IPS DF 6.9 (cell line): ENCODE measurements at places on chromosomes 1 and 21.

DNA sequence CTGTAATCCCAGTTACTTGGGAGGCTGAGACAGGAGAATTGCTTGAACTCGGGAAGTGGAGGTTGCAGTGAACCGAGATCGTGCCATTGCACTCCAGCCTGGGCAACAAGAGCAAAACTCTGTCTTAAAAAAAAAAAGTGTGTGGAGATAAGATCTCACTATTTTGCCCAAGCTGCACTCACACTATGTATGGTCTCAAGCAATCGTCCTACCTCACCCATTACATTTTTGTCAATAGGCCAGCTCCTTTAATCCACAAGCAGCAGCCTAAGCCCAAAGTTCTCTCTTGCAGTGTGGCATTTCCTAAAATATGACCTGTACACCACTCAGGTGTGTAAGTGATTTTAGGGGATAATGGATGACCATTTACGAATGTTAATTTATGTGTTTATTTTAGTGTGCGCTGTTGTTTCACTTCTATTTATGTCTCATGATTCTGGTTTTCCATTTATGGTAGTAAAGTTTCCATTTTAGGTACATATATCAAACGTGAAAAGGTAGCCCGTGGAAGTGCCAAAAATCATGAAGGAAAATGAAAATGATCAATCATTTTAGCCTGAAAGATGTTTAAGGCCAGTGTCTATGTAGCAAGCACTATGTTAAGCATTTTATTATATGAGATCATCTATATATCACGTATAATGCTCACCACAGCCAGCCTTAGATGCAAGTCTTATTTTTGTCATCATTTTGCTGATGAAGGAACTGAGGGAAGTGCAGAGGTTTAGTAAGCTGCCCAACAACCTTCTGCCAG lies 5.6 kb downstream of the LCK start:
- DNase-seq: no peak

GRCh38 chr1:85019994-85020393 lies 23.1 kb upstream of the MCOLN2 start:
- no peak for DNase-seq

DNA sequence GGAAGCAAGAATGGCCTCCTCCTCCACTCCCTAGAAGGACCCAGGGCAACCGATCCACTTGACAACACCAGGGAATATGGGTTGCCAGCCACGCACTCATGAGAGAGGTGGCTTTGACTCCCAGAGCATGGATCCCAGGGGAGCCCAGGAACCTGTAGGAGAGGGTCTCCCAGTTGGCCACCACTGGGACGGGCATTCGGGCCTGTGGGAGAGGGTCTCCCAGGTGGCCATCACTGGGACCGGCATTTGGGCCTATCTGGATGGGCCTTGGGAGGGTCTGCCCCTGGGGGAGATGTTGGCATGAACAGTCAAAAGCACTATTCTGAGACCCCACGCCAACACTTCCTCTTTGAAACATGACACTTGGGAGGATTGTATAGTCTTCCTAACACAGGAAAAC lies 565 bp downstream of the TFF1 start:
- no peak for DNase-seq

GRCh38 chr1:214588963-214589597 lies 13.9 kb upstream of the CENPF start:
- DNase-seq: no peak
